PC-3 (cell line): ENCODE measurements at places on chromosomes 16 and 17. TPM values are rescaled to one million over a fixed set of nuclear protein-coding genes. Genes with fewer than 3 reads are reported as not detected.

Gene IGFALS
- not detected in 2 replicates for total RNA-seq

GRCh38 chr17:40470932-40471828 lies 27.9 kb downstream of the IGFBP4 start:
- H3K36me3 ChIP-seq: no peaks in the 10 kb centered on the region
- H3K27ac ChIP-seq: no peak overlapping the region
- no peaks in the 10 kb centered on the region for H3K27me3 ChIP-seq
- DNase-seq: peak; percentile 12

Gene RTN4RL1
- total RNA-seq: 6.9 and 7.9 TPM in 2 replicates

DNA sequence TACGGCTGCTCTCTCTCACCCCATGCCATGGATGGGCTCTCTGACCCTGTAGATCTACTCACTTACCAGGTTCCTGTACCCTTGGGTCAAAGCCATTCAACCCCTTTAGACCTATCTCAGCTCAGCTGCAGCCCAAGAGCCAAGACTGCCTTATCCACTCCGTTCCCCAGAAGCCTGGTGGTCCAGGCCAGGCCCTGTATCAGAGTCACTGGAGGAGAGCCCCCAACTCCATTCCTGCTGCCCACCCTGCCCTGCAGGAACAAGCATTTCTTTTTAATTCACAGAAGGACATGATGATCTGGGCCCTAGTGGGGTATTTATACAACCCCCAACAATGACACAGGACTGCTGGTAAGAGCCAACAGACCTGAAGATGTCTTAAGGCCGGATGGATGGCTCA lies 76.8 kb downstream of the AIPL1 start:
- no peak overlapping the region for H3K27ac ChIP-seq
- no peaks in the 10 kb centered on the region for H3K36me3 ChIP-seq
- no peaks in the 10 kb centered on the region for H3K27me3 ChIP-seq
- no peak overlapping the region for H3K4me3 ChIP-seq

Gene TK2
- total RNA-seq: 8.3 and 14.1 TPM in 2 replicates

DNA sequence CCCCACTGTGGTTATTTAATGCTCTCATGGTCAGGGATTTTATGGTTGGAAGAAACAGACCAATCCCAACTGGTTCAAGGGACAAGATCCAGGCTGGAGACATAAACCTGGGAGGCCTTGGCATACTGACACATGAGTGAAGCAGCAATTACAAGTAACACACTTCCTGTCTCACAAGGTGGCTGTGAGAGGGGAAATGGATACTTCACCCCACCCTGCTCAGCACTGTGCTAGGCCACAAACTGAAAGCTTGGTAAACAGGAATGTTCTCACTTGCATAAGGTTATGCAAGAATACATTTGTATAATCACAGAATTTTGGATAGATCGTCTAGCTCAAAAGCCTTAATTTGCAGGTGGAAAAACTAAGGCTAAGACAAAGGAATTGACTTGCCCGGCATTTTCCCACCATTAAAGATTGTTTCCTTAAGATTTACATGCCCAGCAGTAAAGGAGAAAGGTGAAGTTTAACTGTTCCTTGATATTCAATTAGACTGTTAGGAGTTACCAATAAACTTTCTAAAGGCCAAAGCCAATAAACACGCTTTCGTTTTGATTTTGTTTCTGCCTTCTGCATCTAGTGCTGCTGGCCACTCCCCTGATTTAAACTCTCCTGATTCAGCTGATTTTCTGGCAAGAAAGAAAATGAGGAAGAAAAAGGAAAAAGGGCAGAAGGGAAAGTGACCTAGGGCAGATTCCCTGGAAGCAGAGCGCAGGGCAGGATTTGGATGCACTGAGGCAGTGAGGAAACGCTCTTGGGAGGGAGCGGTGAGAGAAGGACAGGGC lies 215.6 kb upstream of the CDH5 start:
- DNase-seq: no peak
- H3K4me3 ChIP-seq: no peak overlapping the region

DNA sequence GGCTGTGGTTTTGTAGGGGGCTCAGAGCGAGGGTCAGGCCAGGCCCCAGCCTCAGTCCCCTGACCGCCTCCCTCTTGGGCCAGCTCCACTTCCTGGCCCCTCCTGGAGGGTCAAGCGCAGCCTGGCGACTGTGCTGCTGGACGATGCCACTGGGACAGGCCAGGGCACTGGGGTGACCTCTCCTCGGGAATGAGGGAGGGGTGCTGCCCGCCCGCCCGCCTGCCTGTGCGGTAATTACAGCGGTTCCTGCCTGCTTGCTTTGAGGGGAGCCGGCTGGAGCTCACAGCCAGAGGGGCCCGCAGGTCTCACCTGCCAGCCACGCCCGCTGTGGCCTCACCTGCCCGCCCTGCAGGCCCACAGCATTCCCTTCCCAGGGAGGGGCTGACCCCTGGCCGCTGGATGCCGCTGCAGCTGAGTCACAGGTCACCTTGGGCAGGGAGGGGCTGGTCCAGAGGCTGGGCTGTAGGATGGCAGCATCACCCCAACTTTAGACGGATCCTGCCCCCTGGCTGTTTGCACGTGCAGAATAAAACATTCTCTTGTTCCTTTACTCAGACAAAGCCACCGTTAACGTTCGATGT lies 76.7 kb upstream of the CBX4 start:
- H3K27ac ChIP-seq: no peak overlapping the region
- no peaks in the 10 kb centered on the region for H3K36me3 ChIP-seq
- H3K4me1 ChIP-seq: peaks cover 33% of the 10 kb centered on the region
- no peaks in the 10 kb centered on the region for H3K27me3 ChIP-seq
- DNase-seq: peak; percentile 80
- H3K4me3 ChIP-seq: no peak overlapping the region

- no peaks in the 10 kb centered on the region for H3K36me3 ChIP-seq
- H3K4me3 ChIP-seq: no peak overlapping the region
- H3K27me3 ChIP-seq: no peaks in the 10 kb centered on the region
- no peaks in the 10 kb centered on the region for H3K4me1 ChIP-seq
These were observed 203.4 kb downstream of the SHISA9 start for GRCh38 chr16:13104772-13105171.

GRCh38 chr17:76270770-76271668 lies 5.9 kb downstream of the UBALD2 start:
- H3K27me3 ChIP-seq: no peaks in the 10 kb centered on the region
- H3K4me3 ChIP-seq: no peak overlapping the region
- H3K27ac ChIP-seq: no peak overlapping the region
- no peak for DNase-seq

- no peaks in the 10 kb centered on the region for H3K36me3 ChIP-seq
- no peak overlapping the region for H3K27ac ChIP-seq
- DNase-seq: no peak
- H3K4me1 ChIP-seq: no peaks in the 10 kb centered on the region
- H3K4me3 ChIP-seq: no peak overlapping the region
These were observed 514.4 kb upstream of the SALL1 start for GRCh38 chr16:51665436-51665998.

DNA sequence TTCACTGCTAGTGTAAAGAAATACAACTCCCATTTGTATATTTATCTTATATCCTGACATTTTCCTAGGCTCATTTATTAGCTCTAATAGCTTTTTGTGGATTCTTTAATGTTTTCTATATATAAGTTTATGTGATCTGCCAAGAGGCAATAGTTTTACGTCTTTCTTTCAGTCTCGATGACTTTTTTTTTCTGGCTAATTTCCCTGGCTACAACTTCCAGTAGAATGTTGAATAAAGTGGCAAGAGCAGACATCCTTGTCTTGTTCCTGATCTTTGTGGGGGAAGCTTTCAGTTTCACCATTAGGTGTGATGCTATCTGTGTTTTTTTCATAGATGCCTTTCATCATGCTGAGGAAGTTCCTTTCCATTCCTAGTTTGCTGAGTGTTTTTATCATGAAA lies 43.9 kb upstream of the ABCA3 start:
- no peaks in the 10 kb centered on the region for H3K36me3 ChIP-seq
- no peaks in the 10 kb centered on the region for H3K27me3 ChIP-seq
- no peak for DNase-seq
- H3K4me3 ChIP-seq: no peak overlapping the region

DNA sequence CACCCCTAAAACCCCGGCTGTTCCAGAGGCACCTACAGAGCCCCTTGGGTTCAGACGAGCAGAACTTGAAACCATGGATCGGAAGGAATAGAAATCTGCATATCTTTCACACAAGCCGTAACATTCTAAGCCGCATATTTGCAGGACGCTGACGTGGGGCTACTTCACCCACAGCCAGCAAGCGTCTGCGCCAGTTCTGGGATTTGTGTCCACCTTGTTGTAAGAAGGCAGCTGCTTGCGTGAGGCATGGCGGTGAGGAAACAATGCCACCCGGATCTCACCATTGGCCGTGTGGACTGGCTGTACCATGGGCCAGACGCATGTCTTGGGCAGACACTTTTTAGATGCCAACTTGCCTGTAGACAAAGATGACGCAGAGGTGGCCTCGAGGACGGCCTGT lies 34.5 kb downstream of the TNFRSF13B start:
- H3K4me3 ChIP-seq: no peak overlapping the region
- peaks cover 17% of the 10 kb centered on the region for H3K4me1 ChIP-seq
- no peaks in the 10 kb centered on the region for H3K36me3 ChIP-seq
- H3K27ac ChIP-seq: no peak overlapping the region
- H3K27me3 ChIP-seq: no peaks in the 10 kb centered on the region

DNA sequence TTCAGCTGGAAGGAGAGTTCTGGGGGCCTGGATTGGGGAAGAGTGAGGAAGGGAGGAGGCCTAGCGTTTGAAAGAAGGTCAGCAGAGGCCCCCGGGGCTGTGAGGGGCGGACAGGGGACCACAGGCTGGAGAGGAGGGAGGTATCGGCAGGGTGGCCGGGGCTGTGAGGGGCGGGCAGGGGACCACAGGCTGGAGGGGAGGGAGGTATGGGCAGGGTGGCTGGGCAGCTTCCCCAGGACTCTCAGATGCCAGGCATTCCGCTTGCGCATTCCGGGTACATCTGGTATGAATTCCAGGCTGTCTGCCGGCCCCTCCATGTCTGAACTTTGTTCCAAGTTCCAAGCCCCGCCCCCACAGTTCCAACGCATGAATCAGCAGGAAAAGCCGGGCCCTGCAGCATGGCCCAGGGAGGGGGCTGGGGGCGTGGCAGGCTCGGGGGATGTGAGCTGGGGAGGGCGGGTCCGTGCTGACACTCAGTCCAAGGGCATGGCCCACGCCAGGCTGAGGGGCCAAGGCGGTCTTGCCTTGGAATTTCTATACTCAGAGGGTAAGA lies 4.3 kb upstream of the TLCD2 start:
- H3K36me3 ChIP-seq: peaks cover 21% of the 10 kb centered on the region
- peak overlapping the region; percentile 81 for H3K4me3 ChIP-seq
- no peaks in the 10 kb centered on the region for H3K27me3 ChIP-seq
- H3K27ac ChIP-seq: peak overlapping the region; percentile 96

DNA sequence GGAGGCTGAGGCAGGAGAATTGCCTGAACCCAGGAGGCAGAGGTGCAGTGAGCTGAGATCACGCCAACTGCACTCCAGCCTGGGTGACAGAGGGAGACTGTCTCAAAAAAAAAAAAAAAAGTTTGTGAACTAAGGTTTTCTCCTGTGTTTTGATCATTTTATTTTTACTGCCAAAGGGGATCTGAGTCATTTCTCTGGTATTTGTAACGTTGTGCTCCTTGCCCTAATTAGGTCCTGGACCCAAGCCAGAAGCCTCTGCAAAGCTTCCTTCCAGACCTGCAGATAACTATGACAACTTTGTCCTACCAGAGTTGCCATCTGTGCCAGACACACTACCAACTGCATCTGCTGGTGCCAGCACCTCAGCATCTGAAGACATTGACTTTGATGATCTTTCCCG lies 32.1 kb downstream of the IST1 start:
- H3K27ac ChIP-seq: no peak overlapping the region
- DNase-seq: peak; percentile 84
- no peaks in the 10 kb centered on the region for H3K27me3 ChIP-seq
- H3K4me1 ChIP-seq: peaks cover 30% of the 10 kb centered on the region

GRCh38 chr17:63652106-63652505 lies 29.9 kb downstream of the MAP3K3 start:
- DNase-seq: no peak
- H3K36me3 ChIP-seq: peaks cover 4% of the 10 kb centered on the region; the same call in 1 of the 2 replicates
- no peaks in the 10 kb centered on the region for H3K27me3 ChIP-seq
- H3K27ac ChIP-seq: no peak overlapping the region
- H3K4me3 ChIP-seq: no peak overlapping the region

DNA sequence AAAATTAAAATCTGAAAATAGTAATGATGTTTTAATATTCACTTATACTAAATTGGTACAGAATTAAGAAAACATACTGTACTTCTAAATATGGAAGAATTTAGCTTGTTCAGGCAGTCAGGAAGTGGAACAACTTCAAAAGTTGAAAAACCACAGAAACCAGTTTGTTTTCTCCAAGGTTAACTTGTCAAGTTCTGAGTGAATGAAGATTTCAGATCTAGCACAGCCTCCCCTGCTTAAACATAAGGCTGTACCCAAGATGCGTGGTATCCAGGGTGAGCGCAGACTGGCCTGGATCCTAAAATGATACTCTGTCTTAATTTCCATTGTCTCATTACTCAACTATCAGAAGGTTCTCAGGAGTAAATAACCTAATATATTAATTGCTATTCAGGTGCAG lies 730.7 kb upstream of the KIF2B start:
- no peak for DNase-seq
- no peaks in the 10 kb centered on the region for H3K27me3 ChIP-seq
- no peaks in the 10 kb centered on the region for H3K4me1 ChIP-seq
- H3K27ac ChIP-seq: no peak overlapping the region
- H3K4me3 ChIP-seq: no peak overlapping the region

GRCh38 chr16:20860361-20860760 lies 39.8 kb downstream of the DCUN1D3 start:
- DNase-seq: no peak

Gene COQ7
- 12.2 and 25.0 TPM in 2 replicates for total RNA-seq

GRCh38 chr16:25606069-25606468 lies 85.7 kb upstream of the HS3ST4 start:
- H3K27ac ChIP-seq: no peak overlapping the region
- H3K4me1 ChIP-seq: no peaks in the 10 kb centered on the region
- no peaks in the 10 kb centered on the region for H3K27me3 ChIP-seq
- no peak for DNase-seq
- no peaks in the 10 kb centered on the region for H3K36me3 ChIP-seq

DNA sequence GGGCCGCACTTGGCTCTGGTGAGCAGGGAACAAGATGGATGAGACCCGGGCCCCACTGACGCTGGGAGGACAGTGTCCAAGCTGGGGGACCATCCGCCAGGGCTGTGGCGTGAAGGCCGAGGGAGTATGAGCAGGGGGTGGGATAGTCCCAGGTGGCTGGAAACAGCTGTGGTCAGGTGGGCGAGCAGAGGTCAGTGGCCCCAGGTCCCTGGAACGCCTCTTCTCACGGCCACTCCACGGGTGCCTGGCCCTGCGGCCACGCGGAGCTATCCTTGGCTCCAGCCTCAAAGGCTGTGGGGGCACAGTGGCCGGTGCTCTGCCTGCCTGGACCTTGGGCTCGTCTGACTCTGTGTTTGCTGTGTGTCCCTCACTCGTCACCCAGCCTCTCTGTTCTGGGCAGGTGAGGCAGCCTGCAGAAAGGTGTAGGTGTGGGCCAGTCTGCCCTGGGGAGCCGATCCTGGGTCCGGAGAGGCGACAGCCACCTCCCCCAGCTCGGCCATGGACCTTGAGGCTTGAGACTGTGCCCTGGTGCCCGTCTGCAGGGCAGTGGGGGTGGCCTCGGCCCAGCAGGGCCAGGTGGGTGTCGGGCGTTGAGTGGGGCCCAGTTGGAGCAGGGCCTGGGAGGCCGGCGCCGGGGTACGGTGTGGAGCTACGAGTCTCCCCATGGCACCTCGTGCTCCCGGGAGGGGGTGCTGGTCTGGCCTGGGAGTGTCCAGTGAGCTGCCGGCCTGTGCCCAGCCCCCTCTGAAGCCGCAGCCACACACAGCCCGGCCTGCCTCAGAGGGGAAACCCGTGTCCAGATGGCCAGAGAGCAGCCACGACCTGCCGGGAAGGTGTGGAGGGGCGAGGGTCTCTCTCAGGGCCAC lies 10.0 kb downstream of the CACNA1H start:
- no peaks in the 10 kb centered on the region for H3K27me3 ChIP-seq
- no peak overlapping the region for H3K27ac ChIP-seq
- H3K4me3 ChIP-seq: no peak overlapping the region
- no peaks in the 10 kb centered on the region for H3K36me3 ChIP-seq
